GDM1 (cell line): ENCODE measurements at places on chromosomes 5 and 9.

- no peak for DNase-seq
Observed at GRCh38 chr5:107560377-107560776, 110.4 kb downstream of the EFNA5 start.

GRCh38 chr9:4375424-4376200 is 75.7 kb upstream of the GLIS3 start:
- DNase-seq: no peak

DNA sequence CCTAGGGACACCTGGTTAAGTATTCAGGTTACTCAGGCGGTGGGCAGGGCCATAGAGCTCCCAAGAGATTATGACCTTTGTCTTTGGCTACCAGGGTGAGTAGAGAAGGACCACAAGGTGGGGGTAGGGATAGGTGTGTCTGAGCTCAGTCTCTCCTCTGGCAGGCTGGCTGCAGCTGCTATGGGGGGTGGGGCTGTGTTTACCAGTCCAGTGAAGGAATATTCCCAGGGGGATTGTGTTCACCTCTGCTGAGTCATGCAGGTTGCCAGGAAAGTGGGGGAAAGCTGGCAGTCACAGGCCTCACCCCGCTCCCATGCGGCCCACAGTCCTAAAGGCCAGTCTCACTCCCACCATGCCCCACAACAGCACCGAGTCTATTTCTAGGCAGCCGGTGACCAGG is 53.6 kb upstream of the POU5F2 start:
- DNase-seq: no peak

DNA sequence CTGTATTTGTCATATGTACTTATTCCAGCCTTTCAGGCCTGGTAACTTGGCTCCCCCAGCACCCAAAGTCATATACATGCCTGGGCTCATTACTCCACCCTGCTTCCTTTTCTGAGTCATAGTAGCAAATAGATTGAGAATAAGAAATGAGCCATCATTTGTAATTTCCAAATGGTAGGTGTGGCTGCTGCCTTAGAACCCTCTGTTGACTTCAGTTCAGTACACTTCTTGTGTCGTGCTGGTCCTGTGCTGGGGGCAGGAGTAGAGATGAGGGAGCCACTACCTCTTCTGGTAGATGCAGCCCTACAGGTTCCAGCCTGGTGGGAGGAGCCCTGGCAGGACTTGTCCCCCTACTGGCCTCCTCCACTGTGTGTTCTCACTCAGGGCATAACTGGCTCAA is 11.1 kb downstream of the GM2A start:
- DNase-seq: no peak

DNA sequence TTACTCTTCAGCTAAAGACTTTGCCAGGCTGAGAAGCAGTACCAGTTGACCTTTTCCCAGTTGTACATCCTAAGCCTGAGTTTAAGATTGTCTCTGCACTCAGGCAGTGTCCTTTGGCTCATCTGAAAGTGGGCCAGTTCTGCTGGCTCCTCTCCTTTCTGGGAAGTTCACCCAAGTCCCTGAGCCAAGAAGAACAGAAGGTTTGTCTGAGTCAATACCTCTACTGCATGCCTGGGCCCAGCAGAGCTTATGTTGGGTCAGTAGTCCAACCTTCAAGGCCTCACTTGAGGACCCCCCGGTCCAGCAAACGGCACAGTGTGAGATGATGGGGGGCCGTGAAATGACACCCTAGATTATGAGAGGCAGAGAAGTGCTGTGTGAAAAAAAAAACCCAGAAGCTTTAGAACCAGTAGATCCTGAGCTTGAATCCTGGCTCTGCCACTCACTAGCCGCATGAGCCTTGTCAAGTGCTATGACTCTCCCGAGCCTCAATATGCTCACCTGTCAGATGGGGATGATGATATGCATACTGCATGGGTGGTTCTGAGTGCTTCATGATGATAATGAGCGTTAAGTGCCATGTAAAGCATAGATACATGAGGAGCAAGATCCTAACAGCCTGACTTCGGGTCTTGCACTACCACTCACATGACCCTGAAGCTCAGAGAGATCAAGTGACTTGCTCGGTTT is 156.0 kb downstream of the MACROH2A1 start:
- no peak for DNase-seq

GRCh38 chr5:66653325-66653724 is 57.1 kb downstream of the MAST4 start:
- no peak for DNase-seq
